AG08395 (cell line): ENCODE measurements at places on chromosomes 11 and 22.

DNA sequence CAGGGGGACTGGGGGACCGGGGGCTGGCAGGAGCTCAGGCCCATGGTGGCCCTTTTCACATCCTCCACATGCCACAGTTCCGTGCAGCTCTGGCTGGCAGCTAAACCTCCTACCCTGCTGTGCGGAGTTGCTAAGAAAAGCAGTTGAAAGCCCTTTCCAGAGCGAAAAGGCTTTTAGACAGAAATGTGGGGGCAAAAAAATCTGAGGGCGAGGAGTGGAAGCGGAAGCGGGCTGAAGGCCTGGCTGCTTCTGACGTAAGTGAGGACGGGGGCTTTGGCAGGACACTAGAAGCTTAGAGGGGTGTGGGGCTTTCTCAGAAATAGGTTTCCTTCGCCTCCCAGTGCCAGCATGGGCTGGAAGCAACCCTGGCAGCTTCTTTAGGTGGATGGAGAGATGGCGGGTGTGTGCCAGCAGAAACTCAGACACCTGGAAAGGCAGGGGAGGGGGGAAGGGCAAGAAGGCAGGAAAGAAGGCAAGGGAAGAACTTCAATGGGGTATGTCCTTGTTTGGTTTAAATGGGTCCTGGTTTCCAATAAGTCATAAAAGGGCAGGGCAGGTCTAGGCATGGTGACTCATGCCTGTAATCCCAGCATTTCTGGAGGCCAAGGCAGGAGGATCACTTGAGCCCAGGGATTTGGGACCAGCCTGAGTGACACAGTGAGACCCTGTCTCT lies 11.2 kb upstream of the DGKZ start:
- DNase-seq: no peak

DNA sequence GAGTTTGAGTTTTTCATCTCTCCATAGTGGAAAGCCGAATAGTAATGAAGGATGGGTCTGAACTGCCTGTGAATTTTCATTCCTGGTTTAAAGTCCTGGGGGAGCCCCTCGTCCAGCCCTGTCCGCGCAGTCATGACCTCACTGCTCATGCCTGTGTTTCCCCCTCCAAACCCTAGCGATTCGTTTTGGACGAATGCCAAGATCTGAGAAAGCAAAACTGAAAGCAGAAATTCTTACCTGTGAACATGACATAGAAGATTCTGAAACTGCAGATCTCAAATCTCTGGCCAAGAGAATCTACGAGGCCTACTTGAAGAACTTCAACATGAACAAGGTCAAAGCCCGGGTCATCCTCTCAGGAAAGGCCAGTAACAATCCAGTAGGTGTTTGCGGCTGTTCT lies 30.5 kb downstream of the CDPF1 start:
- DNase-seq: no peak

DNA sequence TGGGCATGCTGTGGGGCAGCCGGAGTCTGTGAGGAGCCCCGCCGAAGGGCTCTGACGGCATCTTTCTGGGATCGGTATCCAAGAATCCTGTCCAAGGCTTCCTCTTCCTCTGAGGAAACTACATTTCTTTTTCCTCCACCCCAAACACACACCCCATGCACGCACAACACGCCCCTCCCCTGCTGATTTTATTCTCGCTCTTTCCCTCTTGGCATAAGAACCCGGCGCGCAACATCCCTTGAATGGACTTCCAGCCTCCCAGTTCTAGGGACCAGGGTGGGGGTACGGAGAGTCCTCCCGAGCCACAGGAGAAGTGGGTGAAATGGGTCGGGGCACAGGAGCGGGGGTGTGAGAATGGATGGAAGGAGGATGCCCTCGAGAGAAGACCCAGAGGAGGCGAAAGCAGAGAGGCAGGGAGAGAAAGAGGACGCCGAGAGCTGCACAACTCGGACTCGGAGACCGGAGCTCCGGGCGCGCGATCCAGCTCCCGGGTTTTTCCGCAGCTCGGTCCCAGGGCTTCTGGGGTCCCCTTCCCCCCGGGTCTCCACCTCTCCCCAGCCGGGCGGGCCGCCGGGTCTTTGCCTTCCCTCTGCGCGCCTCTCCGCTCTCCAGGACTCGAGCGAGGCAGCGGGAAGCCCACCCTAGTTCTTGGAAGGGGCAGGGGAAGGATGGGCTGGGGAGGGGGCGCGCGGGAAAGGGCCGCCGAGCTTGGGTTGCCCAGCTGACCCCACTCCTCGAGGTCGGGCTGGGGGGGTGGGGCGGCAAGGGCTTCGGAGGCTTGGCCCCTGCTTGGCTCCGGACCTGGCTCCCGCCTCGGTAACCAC lies 1.5 kb upstream of the LARGE1 start:
- peak; percentile 62 for DNase-seq

GRCh38 chr11:35639591-35640179 lies 21.4 kb downstream of the FJX1 start:
- no peak for DNase-seq

GRCh38 chr11:115297330-115297729 lies 206.9 kb downstream of the CADM1 start:
- no peak for DNase-seq

DNA sequence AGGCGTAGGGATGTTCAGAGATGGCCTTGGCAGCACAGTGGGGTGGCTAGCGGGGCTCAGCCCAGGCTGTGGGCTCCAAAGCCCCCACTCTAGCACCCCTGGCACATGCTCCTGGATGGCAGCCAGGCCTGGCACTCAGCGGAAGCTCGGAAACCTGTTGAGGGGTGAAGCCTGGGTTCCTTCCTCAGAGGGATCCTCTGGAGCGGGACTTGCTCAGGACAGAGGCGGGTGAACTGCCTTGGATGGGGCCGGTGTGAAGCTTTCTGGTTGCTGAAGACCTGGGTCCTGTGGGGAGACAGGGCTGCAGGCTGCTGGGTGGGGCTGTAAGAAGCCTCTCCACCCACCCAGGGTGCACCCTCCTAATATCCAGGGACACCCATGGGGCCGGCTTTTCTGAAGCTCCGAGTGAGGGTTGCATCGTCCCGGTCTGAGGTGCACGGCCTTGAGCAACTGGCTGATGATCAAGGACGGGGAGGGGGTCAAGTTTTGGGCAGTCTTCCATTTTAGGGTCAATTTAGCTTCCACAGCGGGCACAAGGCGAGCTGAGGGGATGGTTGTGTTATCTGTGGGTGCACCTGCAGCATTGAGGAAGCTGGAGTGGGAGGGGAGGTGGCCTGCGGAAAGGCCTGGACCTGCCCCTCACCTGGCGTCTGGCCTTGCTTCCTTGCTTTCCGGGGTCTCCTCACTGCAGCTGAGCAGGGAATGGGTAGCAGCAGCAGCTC lies 5.2 kb downstream of the MRGPRE start:
- DNase-seq: no peak

- no peak for DNase-seq
Observed at GRCh38 chr22:31291481-31292235, 630 bp downstream of the PIK3IP1 start.

- no peak for DNase-seq
Observed at GRCh38 chr11:69640260-69640994, 529 bp upstream of the CCND1 start.
